ENCODE measurements at places on chromosomes 11 and 22.

- no peak for DNase-seq
Observed at GRCh38 chr11:7435176-7435575, 50.1 kb upstream of the OLFML1 start.

GRCh38 chr11:119179983-119180382, 5.3 kb upstream of the NHERF4 start:
- DNase-seq, result no peak

GRCh38 chr11:11971906-11972547, 36.4 kb downstream of the DKK3 start:
- DNase-seq, result no peak

DNA sequence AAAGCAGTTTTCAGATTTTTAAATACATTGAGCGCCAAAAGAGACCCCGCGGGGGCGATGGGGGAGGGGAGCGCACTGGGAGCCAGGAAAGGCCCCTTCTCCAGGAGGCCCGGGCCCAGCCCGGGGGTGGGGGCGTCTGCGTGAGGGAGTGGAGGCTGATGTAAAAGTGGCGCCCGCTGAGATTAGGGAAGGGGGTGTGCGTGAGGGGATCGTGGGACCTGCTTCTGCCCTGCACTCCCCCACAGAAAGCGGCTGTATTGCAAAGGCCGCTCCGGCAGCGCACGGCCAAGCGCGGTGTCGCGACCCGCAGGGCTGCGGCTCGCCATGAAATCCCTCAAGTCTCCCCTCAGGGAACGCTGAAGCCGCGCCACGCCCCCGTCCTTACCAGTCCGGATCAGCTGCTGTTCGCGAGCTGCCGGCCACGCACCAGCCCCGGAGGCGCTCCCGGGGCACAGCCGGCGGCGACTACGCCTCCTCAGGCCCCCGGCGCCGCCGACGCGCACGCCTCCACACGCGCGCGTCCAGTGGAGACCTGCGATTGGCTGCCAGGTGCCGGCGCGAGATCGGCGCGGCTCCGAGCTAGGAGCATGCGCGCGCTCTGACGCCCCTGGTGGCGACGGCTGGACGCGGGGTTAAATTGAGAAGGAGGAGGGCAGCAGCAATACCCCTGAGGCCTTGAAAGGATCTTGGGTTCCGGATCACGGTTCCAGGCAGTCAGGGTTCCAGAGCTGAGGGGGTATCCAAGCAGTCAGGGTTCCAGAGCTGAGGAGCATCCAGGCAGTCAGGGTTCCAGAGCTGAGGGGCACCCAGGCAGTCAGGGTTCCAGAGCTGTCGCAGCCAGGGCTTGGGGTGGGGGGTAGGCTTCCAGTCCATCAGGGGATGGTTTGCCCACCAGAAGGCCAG, at the start of gene ZNF280B:
TSS of gene ZNF280B (minus strand) at position 469 of the 903 bp plus-strand sequence. CDS start 19,344 bp downstream, outside the sequence.
- peak; percentile 90 for DNase-seq

GRCh38 chr11:76588455-76589325, 81.9 kb downstream of the LRRC32 start:
- DNase-seq, result peak; percentile 71

- DNase-seq, result no peak
Observed at GRCh38 chr11:4103269-4103668, 8.7 kb downstream of the RRM1 start.

DNA sequence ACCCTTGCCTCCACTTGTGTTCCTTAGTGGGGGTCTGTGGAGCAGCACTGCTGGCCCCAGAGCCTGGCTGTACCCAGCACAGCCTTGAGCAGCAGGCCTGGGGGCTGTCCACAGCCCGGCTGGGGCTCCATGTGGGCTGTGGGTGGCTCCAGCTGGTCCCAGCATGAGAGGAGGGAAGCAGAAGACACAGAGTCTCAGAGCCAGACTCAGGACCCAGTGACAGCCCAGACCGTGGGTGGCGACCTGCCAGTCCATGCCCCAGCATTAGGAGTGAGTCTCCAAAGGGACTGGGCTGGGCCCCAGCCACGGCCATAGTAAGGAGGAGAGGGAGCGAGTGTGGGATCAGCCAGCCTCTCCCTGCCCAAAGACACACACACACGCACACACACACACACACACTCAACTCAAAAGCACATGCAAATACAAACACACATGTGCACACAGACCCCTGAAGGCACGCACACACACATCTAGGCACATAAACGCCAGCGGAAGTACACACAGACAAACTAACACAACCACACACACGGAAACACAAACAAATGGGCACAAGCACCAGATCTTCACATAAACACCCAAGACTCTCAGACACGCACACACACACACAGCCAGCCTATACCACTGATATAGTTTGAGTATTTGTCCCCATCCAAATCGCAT, 16.7 kb upstream of the LRRC10B start:
- no peak for DNase-seq

DNA sequence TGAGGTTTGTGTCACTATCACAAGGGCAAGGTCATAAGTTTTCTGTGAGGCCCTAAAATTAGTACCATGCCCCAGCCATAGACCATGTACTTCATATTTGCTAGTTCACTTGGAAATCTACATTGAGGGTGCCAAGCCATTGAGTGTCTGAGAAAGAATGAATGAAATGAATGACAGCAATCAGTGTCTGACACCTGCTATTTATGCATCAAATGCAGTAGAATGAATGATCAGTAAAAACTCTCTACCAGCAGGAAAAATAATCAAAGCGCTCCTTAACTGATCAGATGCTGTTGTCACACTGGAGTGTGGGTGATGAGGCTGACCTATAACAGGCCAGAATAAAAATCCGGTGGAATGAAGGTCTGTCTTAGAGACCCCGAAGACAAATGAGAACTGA, 467.9 kb upstream of the B3GAT1 start:
- DNase-seq, result no peak

GRCh38 chr11:6586434-6587359, 16.7 kb downstream of the RRP8 start:
- DNase-seq, result no peak

- no peak for DNase-seq
Observed at GRCh38 chr11:79461666-79462645, 21.1 kb upstream of the TENM4 start.

DNA sequence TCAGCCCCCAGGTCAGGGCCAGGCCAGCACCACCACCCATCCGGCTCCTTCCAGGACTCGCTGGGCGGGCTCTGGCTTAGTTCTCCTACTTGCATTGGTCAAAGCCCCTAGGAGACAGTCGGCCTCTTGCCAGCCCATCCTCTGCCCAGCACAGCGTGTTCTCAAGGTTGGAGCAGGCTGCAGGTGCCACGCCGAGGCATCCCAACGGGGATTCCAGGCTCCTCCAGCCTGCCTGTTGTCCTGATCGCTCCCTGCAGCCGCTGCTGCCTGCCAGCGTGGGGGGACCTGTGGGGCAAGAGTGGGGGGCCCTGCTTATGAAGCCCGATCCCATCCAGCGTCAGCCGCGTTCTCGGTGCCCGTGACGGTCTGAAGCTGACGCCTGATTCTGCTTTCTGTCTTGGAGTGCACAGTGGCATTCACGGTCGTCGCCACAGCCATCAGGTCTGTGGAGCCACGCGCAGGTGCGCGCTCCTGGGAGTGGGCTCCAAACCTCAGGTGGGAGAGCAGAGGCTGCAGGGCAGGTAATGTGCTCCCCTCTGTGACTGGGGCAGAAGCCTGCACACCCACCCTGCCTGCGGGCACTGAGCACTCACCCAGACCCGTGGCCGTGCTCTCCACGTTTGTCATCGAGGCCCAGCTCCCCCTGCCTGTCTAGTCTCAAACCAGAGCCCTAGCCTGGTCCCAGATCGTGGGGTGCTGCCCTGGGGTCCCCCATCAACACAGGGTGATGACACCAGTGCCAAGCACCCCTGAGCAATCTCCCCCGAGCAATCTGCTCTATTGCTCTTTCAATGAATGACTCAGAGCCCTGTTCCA, 991.6 kb downstream of the BRD1 start:
- DNase-seq, result no peak

DNA sequence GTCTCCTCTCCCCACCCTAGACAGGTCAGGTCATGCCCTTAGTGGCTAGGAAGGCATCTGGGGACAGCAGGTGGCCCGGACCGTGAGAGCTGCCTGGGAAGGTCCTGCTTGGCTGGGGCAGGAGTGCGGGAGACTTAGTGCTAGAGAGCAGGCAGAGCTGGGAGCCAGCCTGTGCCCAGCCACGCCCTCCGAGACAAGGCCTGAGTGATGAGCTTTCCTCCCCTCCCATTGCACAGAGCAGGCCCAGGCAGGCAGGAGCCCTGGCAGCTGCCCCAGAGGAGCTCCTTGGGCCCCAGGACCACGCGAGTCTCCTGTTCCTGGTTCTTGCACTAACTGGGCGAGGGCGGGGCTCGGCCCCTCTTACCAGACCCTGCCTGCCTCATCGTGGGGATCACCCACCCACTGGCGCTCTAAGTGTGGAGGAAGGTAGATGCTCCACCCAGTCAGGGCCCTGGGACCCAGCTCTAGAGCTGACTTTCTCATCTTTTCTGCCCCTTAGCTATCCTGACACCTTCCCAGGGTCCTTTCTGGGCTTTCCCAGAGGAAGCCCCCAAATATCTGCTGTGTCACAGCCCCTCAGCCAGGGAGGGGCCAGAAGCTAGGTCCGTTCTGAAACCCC, 44.9 kb downstream of the MACROD1 start:
- DNase-seq, result no peak

DNA sequence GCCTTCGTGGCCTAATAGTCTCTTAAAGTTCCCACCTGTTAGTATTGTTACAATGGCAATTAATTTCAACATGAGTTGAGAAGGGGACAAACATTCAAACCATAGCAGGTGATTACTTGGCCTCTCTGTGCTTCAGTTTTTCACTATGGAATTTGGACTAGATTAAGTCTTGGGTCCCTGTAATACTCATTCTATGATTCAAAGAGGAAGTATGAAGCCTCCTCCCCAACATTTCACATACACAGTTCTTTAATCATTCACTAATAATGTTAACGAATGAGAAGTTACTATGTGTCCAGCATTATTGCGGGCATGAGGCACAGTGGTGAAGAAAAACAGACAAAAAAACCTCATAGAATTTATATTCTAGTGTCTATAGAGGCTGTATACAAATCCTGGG, 19.9 kb upstream of the USP47 start:
- DNase-seq, result no peak

DNA sequence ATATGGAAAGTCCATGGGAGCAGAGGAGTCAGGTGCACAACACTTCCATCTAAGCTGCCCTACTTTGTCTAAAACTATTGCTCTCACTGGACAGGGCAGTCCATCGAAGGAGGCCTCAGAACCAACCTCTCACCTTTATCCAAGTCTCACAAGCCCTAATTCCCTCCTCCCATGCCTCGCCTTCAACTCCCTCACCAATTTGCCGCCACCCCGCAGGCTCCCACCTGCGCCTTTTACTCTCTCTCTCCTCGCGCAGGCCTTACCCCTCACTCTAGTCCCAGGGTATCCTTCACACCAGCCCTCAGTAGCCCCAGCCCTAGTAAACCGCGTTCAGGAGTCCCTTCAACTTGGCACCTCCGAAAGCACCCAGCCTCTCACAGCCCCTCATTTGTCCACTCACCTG, 451 bp downstream of the FHIP1B start:
- peak; percentile 12 for DNase-seq
